Prostate gland (tissue), 2 donors: ENCODE measurements at places on chromosomes 1 and 21. TPM values are rescaled to one million over a fixed set of nuclear protein-coding genes. Genes with fewer than 3 reads are reported as not detected.

GRCh38 chr1:229585338-229585737 is 26.8 kb upstream of the ABCB10 start:
- H3K27me3 ChIP-seq: no peaks in the 10 kb centered on the region
- no peak for DNase-seq
- no peak overlapping the region for H3K4me3 ChIP-seq
- no peaks in the 10 kb centered on the region for H3K36me3 ChIP-seq
- no peaks in the 10 kb centered on the region for H3K4me1 ChIP-seq
- H3K27ac ChIP-seq: no peak overlapping the region

Gene FTCD
- 19.0 TPM for total RNA-seq

Gene IL20
- not detected for total RNA-seq

GRCh38 chr1:229661022-229661877 is 35.2 kb downstream of the URB2 start:
- no peaks in the 10 kb centered on the region for H3K4me1 ChIP-seq
- H3K36me3 ChIP-seq: peaks cover 3% of the 10 kb centered on the region
- no peaks in the 10 kb centered on the region for H3K27me3 ChIP-seq
- H3K4me3 ChIP-seq: no peak overlapping the region

DNA sequence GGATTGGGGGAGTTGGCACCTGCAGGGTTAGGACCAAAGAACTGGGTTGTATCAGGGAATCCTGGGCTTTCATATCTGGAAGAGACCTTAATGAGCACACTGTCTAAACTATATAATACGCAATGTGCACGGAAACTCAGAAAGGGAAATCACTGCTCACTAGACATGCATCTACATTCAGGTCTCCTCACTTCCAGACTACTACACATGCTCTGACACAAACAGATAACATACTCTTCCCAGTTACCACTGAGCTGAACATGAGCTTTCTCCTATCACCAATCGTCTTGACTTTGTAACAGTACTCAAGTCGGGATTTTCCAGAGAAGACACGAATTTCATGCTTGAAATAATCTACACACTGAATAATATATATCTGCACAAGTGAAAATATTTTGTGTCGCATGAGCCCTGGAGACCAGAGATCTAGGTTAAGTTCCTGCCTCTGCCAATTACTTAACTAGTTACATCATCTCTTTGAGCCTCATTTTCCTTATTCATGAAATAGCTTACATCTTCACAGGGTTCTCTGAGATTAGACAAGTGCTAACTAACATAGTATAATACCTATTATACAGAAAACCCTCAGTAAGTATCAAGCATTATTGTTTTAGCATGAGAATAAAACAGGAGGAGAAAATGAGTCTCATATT is 101.1 kb downstream of the JAK1 start:
- no peak overlapping the region for H3K4me3 ChIP-seq
- H3K36me3 ChIP-seq: no peaks in the 10 kb centered on the region
- H3K4me1 ChIP-seq: no peaks in the 10 kb centered on the region
- no peaks in the 10 kb centered on the region for H3K27me3 ChIP-seq
- no peak for DNase-seq
- H3K27ac ChIP-seq: no peak overlapping the region

DNA sequence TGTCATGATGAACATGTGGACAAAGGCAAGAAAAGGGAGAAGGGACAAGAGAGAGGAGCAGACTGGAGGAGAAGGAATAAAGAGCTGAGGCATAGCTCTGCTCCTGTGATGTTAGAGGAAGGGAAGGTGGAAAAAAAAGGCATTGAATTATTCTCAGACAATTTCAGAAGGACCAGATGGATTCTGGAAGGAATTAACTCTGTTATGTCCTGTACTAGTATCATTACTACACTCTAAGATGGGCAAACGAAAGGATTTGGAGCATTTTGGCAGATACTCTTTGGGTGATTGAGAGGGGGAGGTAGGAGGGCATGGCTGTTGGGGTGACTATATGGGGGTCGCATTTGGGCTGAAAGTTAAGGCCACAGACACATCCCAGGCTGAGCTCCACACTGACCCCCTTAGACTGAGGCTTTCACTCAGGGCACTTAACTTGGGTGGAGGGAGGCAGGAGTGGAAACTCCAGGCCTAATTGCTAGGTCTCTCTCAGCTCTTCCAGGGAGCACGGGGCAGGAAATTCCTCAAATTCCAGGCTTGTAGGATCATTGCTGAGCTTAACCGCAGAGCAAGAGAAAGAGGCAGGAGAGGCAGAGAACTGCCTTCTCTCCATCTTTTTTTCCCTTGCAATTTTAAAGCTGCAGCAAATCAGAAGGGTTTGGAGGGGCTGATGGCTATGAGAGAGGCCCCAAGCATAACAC is 25.9 kb downstream of the KIRREL1 start:
- no peaks in the 10 kb centered on the region for H3K27me3 ChIP-seq
- no peak overlapping the region for H3K4me3 ChIP-seq
- H3K27ac ChIP-seq: peak overlapping the region; percentile 78
- H3K4me1 ChIP-seq: peaks cover 6% of the 10 kb centered on the region
- no peaks in the 10 kb centered on the region for H3K36me3 ChIP-seq

DNA sequence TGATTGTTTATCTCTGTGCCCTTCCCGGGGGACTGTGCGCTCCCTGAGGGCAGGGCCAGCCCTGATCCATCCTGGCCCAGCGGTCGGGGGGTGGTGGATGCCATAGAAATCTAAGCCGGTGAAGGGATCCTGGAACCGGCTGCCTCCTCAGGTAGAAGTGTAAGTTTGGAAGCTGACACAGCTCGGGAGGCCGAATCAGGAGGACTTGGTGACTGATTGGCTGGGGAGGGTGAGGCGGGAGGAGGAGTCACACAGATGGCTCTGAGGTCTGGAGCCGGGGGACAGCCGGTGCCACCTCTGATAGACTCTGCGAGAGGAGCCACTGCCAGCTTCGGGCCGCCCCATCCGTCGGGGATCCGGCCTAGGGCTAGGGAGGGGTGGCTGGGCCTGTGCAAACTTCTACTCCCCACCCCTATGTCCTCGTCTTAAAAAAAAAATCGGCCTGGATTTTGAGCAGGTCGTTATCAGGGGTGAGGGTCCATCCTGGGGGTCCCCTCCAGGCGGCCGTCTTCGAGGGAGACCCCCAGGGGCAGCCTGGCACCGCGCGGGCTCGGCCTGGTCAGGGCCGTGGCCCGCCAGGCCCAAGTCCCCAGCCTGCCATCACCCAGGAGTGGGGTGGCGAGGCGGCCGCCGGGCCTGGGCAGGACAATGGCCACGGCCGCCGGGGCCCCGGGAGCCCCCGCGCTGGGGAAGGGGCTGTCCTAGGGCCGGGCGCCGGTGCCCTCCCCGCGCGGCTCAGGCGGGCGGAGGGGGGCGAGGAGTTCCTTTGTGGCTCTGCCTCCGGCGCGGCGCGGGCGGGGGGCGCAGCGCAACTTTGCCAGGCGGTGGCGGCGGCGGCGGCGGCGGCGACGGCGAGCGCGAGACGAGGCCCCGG is 708 bp upstream of the ZNF362 start:
- H3K27ac ChIP-seq: peak overlapping the region; percentile 99
- H3K36me3 ChIP-seq: no peaks in the 10 kb centered on the region
- peak; percentile 89 for DNase-seq
- peak overlapping the region; percentile 58 for H3K4me3 ChIP-seq

DNA sequence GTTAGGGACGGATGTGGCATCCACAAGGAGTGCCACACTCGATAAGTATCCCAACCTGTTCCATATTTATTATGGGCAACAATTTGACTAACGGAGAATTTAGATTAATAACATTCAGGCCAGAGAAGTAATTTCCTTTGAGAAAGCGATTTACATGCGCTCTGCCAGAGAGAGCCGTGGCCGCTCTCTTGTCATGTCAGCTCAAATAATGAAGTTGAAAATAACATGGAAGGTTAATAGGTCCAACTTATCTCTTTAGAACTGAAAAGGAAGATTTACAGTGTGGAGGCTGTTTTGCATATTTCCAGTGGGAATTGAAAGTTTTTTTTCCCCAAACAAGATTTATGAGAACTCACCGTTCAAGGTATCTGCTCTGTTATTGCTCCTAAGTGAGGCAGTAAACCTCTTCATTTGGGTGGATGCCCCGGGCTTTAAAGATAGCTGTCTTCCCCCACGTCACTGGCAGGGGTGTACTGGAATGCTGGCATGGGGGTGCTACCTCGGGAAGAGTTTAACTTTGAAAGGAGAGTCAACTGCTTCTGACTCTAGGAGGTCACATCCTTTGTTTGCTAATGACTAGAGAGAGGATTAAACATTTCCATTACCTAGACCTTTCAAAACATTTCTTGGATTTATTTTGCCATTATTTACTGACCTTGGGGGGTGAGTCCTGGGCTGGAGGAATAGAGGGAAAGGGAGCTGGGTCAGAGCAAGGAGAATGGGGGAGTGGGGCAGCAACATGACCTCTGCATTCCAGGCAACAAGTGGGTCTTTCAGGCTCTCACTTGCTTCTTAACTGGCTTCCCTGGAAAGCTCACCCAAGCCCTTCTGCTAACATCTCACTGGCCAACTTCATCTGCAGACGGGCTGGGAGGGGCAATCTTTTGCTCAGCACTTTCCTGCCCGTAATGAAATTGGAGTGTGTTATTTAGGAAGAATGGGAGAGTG is 204.2 kb downstream of the CAMTA1 start:
- no peak overlapping the region for H3K27ac ChIP-seq
- DNase-seq: no peak
- H3K27me3 ChIP-seq: no peaks in the 10 kb centered on the region
- H3K4me1 ChIP-seq: no peaks in the 10 kb centered on the region
- H3K4me3 ChIP-seq: no peak overlapping the region

Gene KIF14
- 0.23 TPM for total RNA-seq

DNA sequence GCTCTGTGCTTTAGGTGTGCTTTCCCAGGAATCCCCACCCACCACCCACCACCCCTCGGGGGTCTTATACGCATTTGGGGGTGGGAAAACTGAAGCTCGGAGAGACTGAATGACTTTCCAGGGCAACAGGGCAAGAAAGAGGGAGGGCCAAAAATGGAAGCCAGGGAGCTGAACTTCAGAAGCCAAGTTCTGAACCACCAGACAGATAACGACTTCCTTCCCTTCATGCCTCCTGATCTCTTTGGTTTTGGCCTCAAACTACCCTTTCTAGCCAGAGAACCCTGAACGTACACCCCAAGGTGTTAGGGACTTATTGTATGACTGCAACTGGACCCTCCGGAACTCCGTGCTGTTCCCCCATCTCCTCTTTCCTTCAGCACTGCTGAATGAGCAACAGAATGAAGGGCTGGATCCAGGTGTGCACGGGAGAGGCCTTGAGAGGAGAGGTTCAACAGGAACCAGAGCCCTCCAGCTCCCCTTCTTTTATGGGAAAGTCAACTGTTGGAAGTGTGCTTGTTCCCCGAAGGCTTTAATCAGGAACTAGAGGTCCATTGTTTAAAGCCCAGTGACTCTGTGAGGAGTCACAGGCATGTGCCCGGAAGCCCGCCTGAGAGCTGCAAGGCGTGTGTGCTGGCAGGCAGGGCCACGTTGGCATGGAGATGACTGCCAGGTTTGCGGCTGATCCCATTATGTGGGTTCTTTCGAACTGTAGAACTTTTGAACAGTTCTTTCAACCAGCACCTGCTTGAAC is 3.1 kb downstream of the BACE2 start:
- H3K36me3 ChIP-seq: no peaks in the 10 kb centered on the region
- DNase-seq: peak; percentile 84
- no peaks in the 10 kb centered on the region for H3K4me1 ChIP-seq
- H3K27me3 ChIP-seq: no peaks in the 10 kb centered on the region
- no peak overlapping the region for H3K4me3 ChIP-seq
